Fibroblast of lung (primary cell): ENCODE measurements at places on chromosomes 1 and 21.

DNA sequence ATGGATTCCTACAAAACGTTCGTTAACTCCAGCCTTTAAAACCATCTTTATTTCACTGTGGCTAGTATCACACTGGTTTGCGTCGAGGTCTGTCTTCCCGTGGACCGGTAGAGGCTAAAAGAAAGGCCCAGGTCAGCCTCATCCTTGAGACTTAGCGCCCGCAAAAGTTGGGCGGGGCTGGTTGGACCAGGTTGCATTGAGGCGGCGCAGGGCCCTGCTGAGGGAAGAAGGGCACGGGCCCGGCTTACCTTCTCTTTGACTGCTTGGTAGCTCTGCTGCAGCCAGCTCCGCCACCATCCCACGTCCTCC is 455 bp downstream of the BSDC1 start:
- no peak for DNase-seq

DNA sequence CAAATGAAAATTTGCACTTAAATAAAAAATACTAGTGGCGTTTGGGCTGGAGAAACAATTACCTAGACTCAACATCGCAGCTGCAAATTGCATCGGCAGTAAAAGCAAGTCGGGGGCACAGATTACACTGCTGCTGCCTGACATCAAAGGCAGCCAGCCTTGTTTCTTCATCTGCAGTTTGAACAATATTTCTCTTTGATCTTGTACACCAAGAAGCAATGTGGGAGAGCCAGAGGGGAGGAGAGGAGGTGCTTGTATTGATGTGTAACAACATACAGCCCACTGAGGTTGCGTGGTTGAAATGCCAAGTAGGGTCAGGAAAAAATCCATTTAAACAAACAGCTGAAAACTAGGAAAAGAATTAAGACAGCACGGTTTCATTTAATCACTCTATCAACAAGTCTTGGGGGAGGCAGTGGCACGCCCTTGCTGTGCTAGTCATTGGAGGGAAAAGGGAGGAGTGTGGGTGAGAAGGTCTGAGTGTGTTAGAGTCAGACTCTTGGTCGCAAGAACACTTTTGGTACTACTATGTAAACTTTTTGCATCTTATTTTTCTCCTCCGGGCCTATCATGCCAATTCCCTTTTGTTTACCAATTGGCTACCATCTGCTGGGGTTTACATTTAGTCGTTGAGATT is 456.5 kb downstream of the OMA1 start:
- DNase-seq, result no peak

DNA sequence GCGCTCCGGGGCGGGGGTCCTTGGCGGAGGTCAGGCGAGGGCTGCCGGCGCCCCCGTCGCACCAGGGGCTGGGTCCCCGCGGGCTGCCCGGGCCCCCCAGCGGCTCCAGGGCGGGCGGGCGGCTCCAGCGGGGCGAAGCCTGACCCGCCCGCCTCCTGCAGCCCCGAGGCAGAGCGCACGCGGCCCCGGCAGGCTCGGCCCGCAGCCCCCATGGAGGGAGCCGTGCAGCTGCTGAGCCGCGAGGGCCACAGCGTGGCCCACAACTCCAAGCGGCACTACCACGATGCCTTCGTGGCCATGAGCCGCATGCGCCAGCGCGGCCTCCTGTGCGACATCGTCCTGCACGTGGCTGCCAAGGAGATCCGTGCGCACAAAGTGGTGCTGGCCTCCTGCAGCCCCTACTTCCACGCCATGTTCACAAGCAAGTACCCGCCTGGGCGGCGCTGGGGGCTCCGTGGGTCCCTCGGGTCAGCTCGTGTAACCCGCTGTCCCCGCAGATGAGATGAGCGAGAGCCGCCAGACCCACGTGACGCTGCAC is 817 bp downstream of the KLHL17 start:
- DNase-seq, result no peak

GRCh38 chr1:2460203-2460602 is 15.9 kb upstream of the PLCH2 start:
- no peak for DNase-seq

DNA sequence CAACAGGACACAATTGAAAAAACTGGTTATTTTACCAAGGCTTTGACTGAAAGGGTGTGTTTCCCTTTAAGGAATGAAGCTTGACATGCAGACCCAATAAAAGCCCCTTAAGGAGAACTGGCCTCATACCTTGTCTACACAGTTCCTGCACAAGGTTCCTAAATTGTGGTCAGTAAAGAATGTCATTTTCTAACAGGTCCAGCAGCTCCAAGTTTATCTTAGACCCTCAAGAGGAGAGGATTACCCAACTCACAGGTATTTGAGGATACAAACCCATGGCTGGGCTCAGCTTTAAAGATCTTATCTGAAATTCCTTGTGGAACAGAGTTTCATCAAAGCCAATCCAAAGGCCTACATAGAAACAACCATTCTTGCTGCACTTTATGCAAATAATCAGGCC is 31.4 kb upstream of the CBR3 start:
- DNase-seq, result no peak

- DNase-seq, result no peak
Measured at GRCh38 chr1:99131546-99131945, 126.9 kb upstream of the PLPPR5 start.

- DNase-seq, result no peak
Measured at GRCh38 chr1:23083714-23084480, 64.6 kb downstream of the KDM1A start.

GRCh38 chr1:40143891-40144575 is 17.2 kb upstream of the RLF start:
- peak; percentile 55 for DNase-seq

- DNase-seq, result no peak
Measured at GRCh38 chr1:15004396-15004795, 149.2 kb upstream of the TMEM51 start.

DNA sequence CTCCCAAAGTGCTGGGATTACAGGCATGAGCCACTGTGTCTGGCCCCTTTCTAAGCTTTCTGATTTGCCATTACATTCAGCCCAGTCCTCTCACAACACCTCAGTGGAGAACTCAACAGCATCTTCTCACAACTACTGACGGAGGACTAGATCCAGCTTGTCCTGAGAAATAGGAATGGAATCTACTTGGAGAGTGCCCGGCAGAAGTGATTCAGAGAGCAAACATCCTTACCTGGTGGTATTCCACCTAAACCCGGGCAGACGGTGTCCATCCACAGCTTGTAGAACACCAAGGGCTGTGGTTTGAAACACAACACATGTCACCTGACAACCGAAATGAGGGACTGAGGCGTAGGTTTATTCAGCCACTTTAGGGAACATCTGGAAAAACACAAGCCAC is 28.8 kb upstream of the CCSAP start:
- no peak for DNase-seq

DNA sequence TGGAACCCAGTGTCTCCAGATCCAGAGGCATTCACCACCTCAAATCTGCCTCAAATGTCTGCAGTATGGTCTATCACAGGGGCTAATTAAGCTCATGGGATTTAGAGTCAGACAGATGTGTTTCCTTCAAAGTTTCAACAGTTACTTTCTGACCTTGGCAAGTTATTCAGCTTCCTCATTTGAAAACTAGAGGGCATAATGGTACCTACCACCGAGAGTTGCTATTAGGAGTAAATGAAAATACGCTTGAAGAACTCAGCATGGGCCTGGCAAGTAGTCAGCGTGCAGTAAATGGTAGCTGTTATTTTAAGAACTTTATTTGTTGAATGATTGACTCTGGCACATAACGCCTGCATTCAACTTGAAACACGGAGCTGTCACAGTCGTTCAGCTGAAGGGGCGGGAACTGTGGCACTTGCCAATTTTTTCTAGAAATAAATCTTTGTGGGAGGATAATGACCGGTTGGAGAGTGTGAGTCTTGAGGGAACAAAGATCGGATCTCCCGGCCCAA is 1.2 kb upstream of the CAP1 start:
- no peak for DNase-seq

- DNase-seq, result peak; percentile 5
Measured at GRCh38 chr1:147784941-147785340, 24.5 kb upstream of the GJA5 start.

- peak; percentile 21 for DNase-seq
Measured at GRCh38 chr1:40593449-40594186, 62.2 kb downstream of the ZNF684 start.

- no peak for DNase-seq
Measured at GRCh38 chr1:176552217-176552991, 89.4 kb downstream of the PAPPA2 start.

- DNase-seq, result no peak
Measured at GRCh38 chr21:44572959-44573583, 458 bp upstream of the KRTAP10-4 start.

GRCh38 chr1:2860476-2861142 is 59.1 kb upstream of the TTC34 start:
- no peak for DNase-seq

- no peak for DNase-seq
Measured at GRCh38 chr1:15405106-15405850, 4.4 kb upstream of the EFHD2 start.

GRCh38 chr21:46005081-46005480 is 23.5 kb downstream of the COL6A1 start:
- DNase-seq, result no peak

- DNase-seq, result peak; percentile 80
Measured at GRCh38 chr1:75855010-75855409, 58.3 kb downstream of the MSH4 start.

DNA sequence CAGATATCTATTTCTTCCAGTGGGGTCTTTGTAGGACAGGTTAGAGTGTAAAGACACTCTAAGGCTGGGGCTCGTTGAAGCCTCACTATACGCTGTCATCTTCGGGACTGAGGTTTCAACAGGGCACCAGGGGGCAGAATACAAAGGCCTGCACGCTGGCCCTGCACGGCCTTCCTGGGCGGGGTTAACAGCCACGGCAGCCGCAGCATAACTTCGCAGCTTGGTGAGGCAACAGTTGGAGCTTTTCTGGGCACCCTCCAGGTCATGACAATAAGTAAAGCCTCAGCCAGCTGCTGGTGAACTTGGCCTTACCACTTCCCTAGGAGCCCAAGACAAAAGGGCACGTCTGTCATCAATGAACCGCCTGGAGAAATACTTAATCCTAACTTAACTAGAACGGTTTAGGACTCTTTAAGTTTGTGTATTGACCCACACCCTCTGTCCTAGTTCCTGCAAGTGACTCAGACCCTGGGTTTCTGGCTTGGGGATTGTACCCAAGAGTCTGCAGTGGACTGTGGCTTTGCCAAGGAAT is 2.3 kb upstream of the RUNX1 start:
- DNase-seq, result peak; percentile 90

- DNase-seq, result no peak
Measured at GRCh38 chr1:223533708-223534107, 131.8 kb downstream of the CAPN8 start.

DNA sequence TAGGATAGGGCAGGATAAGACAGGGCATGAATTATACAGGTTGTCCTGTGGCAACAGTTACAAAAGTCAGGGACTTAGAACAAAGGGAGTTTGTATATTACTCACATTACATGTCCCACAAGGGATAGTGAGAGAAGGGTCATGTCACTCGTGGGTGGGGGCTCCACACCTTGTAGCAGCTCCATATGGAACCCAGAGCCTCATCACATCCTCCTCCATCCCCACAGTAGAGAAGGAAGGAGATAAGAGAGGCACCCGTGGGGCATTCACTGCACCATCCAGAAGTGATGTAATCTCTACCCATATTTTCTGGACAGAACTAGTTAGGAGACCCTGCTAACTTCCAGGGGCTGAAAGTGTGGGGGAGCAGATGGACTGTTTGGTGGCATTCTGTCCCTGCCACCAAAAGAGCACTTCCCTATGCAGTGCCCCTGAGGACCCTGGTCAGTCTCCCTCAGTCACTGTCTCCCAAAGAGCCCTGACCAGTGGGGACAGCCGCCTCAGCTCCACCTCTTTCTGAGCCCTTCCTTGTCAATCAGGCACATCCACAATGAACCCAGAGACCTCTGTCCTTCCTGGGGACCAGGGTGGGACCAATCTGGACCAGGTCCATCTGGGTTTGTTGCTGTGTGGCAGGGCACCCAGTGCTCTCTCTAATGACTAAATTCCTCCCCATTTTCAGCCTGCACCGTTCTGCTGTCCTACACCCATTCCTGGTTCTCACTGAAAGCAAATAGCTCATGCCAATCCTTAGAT is 154.8 kb upstream of the ETV3 start:
- DNase-seq, result no peak

- no peak for DNase-seq
Measured at GRCh38 chr1:168832661-168833060, 103.7 kb upstream of the DPT start.

DNA sequence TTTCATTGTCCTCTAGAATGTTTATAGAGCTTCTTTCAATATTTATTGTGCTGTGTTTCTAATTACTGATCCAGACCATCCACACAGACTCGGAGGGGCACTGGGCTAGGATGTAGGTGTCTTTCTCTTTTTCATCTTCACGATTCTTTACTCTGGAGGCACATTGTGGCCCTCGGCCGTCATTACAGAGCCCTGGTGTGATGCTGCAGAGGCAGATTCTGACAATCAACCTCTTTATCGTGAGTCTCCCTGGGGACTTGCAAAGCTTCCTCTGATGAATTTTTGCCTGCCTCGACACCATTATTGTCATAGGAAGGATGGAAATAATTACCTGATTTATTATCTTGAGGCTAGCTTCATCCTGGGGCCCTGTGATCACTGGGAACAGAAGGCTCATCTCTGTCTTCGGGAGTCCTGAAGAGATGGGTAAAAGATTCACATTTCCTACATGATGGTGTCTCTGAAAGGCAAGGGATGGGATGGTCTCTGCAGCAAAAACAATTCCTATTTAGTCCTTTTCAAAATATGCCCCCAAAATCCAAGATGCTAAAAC is 89.4 kb downstream of the SEC16B start:
- no peak for DNase-seq

- no peak for DNase-seq
Measured at GRCh38 chr1:172905452-172905851, 145.3 kb downstream of the TNFSF18 start.

- no peak for DNase-seq
Measured at GRCh38 chr21:16584756-16585155, 855.0 kb downstream of the USP25 start.

- DNase-seq, result no peak
Measured at GRCh38 chr1:62720946-62721554, 32.9 kb upstream of the DOCK7 start.
